ENCODE measurements at places on chromosomes 7 and 10.

DNA sequence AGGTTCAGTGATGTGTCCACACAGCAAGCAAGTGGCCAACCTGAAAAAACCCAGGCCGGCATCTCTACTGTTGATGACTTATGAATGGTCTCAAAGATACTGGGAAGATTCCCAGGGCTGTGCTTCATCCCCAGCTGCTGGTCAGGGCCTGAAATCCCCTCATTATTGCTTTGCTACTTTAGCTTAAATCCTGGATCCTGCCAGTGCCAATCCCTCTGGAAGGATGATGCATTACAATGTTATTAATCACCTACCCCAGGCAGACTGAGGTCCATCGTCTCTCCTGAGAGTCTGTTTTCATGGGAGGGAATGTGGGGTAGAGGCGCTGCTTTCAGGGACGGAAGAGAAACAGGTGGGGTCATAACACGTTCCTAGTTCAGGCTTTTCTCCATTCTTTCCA, 371.6 kb downstream of the RPS24 start:
- DNase-seq: no peak

DNA sequence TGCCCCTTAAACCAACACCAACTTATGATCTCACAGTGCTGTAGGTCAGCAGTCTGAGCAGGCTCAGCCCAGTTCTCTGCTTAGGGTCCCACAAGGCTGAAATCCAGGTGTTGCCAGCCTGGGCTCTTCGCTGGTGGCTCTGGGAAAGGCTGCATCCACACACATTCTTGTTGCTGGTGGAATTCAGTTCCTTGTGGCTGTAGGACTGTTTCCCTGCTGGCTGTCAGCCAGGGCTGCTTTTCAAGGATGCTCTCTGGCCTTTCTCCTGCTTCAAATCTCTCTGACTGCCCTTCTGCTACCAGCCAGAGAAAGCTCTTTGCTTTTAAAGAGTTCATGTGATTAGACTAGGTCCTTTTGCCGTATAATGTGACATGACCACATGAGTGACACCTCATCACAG, 15.3 kb downstream of the POLL start:
- no peak for DNase-seq

GRCh38 chr10:631266-631665, 58.2 kb downstream of the DIP2C start:
- DNase-seq: no peak

- no peak for DNase-seq
Observed at GRCh38 chr7:94129443-94130140, 125.4 kb upstream of the BET1 start.

- DNase-seq: no peak
Observed at GRCh38 chr10:21904930-21905329, 98.6 kb downstream of the DNAJC1 start.

DNA sequence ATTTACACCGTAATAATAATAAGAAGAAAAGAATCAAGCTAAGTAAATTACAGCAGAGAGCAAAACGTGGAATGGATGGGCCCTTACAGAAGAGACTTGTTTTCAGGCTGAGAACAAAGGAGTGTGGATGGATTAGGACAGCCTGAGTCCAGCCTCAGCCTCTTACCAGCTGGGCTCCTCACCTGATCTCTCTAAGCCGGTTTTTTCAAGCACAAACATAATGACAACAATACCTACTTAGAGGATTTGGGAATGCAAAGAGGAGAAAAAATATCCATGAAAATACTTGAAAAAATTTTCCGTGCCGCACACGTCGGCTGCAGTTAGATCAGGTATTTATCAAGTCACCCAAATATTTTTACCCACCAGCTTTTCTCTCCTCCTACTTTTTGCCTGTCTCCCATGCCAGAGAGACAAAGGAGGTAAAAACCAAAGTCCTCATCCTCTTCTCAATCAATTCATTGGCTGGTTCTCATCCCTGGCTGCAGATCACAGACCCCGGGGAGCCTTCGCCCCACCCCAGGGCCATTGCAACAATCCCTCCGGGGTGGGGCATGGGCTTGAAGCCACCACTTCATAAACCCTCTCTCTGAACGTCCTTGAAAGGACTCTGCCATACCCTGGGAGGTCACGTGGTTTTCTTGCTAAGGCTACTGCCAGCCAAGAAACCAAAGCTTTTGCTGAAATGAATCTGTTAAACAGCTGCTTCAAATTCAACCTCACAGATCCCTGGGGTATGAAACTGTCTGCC, 29.7 kb upstream of the GTF2I start:
- no peak for DNase-seq

- no peak for DNase-seq
Observed at GRCh38 chr10:82914655-82915136, 1039.7 kb downstream of the NRG3 start.

DNA sequence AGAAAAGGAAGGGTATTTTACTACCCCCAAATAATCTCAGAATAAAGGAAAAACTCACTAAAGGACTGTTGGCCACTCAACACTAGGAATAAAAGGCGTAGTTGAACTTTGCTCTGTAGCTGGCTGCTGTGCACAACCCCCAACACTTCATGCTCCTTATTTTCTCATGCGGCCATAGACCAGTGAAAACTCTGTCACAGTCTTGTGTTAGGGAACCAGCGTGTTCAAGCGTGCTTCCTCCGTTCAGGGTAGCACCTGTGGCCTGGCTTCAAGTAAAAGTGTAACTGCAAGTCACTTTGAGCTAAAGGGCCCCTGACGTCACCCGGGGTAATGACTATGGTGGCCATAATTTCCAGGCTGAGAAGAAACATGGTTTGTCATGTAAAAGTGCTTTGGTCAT, 27.0 kb downstream of the BLNK start:
- DNase-seq: no peak

DNA sequence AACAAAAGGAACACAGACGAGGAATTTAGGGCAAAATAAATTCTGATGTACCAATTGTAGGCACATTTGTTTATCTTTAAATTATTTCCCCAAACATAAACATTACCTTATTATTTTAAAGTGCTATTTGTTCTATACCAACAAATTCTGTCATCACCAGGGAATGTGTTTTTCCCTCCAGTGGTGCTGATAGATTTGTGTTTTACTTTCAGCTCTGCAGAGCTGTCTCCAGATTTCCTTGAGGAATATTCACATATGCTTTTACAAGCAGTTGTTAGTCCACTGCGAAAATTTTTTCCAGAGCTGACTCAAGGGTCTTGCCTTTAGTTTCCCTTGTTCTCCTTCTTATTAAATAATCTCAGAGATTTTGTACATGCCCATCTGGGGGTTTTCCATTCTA, 362.8 kb downstream of the PHF14 start:
- no peak for DNase-seq

- peak; percentile 19 for DNase-seq
Observed at GRCh38 chr10:122298598-122299301, 27.7 kb downstream of the BTBD16 start.

DNA sequence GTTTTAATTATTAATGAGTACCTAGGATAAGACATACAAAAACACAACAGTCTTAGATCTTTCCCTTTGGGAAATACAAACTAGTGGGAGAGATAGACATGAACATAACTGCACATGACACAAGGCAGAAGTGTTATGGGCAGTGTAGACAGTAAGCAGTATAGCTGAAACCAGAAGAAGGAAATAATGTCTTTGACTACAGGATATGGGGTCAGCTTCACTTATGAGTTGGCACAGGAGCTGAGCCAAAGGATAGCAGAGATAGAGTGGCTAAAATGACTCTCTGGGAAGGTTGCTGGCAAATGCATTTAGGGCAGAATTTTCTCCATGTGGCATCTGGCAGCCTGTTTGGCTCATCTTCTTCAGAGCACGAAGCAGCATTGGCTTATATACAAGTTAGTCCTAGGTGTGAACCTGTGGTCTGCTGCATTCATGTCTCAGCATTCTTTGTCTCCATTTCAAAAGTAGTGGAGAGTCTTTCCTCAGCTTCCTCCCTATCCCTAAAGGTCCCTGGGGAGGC, 60.3 kb upstream of the FEZF1 start:
- DNase-seq: no peak

GRCh38 chr10:24814568-24815313, 91.1 kb upstream of the ARHGAP21 start:
- no peak for DNase-seq

DNA sequence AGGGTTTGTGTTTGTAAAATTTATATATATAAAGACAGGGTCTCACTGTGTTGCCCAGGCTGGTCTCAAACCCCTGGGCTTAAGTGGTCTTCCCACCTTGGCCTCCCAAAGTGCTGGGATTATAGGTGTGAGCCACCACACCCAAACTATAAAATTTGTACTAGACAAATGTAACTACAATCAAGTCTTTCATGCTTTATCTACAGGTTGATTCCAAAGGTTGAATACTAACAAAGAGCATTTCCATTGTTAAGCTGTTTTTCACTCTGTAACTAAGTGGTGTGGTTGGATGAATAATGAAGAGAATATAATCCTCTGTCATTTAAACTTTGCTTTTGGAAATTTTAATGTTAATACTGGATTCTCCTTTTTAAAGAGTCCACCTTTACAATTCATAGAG, 22.5 kb downstream of the WDR37 start:
- DNase-seq: no peak

DNA sequence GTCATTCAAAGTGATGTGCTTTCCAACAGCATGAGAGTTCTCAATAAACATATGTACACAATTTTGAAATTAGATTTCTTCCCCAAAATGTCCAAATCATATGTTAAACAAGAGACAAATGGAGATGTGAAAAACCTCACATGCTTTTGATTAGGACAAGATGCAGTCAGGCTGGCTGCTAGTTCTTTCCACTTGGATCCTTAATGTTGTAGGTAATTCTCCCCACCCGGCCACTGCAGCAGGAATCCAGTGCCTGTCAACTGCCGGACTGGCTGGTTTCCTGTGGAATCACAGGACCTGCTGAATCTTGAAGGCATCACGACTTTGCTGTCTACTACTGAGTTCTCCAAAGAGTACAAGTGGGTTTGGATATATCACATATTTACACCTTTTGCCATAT, 138.6 kb upstream of the AKR1E2 start:
- DNase-seq: no peak

DNA sequence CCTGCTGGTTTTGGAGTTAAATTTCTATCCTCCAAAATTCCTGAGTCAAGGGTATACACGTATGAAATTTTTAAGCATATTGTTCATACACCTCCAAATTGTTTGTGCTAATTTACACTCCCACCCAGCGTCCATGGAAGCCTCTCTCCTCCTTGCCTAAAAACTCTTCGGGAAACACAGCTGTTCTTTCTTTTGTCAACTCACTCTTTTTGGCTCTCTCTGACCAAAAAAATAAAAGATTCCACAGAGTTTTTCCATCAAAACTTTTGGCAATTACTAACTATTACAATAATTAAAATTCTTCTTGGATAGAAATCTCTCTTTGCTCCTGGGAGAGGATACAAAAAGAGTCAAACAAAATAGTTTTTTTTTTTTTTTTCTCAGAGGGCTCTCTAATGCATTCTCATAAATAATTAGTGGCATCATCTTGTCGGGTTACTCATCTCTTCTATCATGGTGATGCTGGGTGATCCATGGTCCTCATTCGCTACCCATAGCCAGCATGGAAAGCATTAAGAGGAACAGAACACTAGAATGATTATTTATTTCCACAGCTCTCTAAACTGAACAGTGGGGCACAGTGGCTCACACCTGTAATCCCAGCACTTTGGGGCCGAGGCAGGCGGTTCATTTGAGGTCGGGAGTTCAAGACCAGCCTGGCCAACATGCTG, 310.7 kb downstream of the SFMBT2 start:
- DNase-seq: no peak

- DNase-seq: no peak
Observed at GRCh38 chr10:10612151-10612550, 405.5 kb upstream of the CELF2 start.

GRCh38 chr7:56447864-56448693, 331.9 kb upstream of the NUPR2 start:
- no peak for DNase-seq

DNA sequence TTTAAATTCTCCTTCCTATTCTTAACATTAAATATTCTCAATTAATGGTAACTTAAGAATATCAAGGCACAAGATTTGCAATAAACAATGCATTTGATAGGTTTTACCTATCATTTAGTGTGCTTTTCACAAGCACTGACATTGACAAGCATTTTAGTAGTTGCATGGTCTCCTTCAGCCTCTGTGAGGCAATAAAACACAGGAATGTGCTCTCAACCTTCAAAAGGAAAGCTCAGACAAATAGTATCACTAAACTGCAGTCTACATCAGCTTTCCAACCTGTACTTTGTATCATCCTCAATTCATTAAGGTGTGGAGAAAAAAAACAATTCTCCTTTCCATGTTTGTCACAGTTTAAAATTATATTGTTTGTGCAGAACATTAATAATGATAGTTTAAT, 51.1 kb upstream of the TSPAN13 start:
- no peak for DNase-seq

DNA sequence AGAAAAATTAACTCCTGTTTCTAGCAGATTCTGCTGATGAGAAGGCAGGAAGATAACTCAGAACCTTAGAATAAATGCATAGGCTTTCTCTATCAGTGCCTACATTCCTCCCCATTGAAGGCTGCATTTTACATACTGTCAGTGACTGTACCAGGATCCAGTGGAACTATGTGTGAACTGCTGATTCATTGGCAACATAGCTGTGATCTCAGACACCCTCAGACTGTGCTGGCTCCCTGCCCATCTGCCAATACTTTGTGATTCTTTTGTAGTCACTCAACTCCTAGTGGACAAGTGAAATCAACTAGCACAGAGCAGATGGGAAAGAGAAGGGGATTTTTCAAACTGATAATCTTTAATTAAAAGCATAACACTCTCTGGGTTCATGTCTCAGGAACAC, 375.8 kb downstream of the MDFIC start:
- no peak for DNase-seq

GRCh38 chr10:14180911-14181566, 149.7 kb downstream of the FRMD4A start:
- DNase-seq: no peak

DNA sequence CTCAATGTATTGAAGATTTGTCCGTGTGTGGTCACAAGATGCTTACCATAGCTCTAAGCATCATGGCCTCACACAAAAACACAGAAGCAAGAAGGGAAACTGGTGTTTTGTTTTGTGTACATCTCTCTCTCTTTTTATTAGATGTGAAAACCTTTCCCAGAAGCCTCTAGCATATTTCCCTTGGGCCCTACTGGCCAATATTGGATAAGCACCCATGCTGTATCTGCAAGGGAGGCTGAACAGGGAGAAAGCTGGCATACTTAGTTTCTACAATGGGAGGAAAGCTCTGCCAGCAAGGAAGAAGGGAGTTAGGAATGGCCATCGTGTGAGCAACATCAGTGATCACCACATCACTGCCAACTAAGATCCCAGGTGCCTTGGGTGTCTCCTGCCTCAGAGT, 9.6 kb upstream of the NAMPT start:
- no peak for DNase-seq

- no peak for DNase-seq
Observed at GRCh38 chr10:86334488-86335085, 32.0 kb downstream of the GRID1 start.

DNA sequence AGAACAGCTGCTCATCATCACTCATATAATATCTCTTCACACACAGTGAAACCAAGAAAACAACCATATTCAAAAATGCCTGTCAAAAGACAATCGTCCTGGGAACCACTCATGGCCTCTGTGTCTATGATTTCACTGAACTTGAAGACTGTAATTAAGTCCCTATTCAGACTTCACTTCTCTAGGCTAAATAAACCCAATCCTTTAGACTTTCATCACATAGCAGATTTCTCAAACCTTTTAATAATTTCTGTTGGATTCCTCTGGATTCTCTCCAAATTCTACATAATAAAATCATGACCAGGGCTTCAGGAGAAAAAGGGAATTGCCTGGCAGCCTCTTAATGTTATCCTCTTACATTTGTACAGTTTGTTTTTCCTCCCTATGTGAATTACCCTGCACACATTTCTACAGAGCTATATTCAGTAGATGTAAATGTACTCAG, 201.1 kb downstream of the LRRN3 start:
- DNase-seq: no peak

All from stimulated activated CD4-positive, alpha-beta T cell treated with anti-CD3 and anti-CD28 coated beads, Interleukin-1b, Interleukin-23, amount 100 ng/mL, for 24 hours (primary cell).